Aorta (tissue), 5 donors: ENCODE measurements at places on chromosomes 1 and 21. TPM values are rescaled to one million over a fixed set of nuclear protein-coding genes. Genes with fewer than 3 reads are reported as not detected.
A peak's percentile ranks its signal among the peaks of the same experiment; 100 is the strongest.

DNA sequence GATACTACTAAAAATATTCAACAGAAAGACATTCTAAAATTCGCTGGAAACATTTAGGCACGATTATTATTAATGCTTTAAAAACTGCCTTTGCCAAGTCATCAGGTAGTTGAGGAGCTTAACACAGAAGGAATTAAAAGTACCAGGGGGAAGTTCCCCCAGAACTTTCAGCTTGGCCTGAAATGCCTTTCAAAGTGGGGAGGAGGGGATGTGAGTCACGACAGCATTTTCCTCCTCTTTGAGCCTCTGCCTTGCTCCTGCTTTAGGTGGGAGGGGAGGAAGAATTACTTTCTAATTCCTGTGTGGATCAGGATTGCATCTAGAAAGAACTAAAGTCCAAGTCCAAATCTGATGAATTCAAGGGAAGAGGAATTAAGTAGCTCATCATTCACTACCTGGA is 183.7 kb downstream of the CLIC6 start:
- no peak for DNase-seq

- peak; percentile 66 for DNase-seq
These were observed 5.7 kb upstream of the FTCD start for GRCh38 chr21:46160907-46161632.

TESK2 gene
- 8.1 TPM for total RNA-seq

TCHHL1 gene
- not detected for total RNA-seq

GRCh38 chr1:220595179-220595578 is 67.2 kb downstream of the MARK1 start:
- no peak for DNase-seq

- DNase-seq: no peak
These were observed 33.6 kb upstream of the PDE9A start for GRCh38 chr21:42619841-42620240.

DNA sequence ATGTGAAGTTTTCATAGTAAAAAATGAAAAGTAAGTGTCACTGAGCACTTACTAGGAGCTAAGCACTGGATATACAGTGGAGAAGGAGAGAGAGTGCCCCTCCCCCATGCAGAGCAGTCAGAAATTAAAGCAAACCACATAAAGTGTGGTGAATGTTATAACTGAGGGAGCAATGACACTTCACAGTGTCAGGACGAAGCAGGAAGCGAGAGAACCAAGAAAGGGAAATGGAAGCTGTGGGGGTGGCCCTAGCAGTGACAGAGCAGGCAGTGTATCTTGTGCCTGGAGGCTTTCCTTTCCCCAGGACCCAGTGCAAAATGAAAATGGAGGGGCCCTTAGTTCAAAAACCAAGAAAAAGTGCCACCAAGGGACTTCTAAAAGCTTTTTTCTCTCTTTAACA is 21.5 kb upstream of the RCAN3 start:
- DNase-seq: no peak

KCNE1 gene
- total RNA-seq: 7.2 TPM

DNA sequence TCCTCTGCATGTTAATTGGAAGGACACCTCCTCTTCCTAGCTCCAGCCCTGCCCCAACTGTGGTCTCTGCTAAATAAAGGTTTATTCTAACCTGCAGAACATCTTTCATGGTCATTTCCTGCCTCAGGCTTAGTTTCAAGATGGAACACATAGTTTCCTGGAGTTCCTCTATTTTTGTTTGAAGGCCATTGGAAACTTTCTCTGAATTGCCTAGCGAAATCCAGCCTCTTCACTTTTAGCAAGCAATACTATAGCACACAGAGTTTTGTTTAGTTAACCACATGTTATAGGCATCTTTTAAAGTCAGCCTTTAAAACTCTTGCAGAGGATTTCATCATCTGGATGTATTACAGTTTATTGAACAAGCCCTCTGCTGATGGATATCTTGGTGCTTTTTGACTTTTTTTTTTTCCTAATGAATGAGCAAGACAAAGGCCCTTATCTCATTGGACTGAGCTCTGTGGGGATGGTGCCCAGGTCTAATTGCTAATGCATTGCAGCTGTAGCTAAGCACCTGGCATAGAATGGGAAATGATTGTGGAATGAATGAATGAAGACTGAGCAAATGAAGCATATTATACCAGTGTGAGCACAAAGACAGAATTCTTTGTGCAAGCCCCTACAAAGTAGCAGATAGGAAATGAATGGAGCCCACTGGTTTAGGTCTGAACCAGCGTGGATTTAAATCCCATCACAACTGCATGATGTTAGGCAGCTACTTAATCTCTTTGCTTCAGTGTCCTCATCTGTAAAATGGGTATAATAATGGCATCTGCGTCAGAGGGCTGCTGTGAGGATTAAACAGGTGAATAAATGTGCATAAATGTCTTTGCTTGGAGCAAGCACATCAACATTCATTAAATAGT is 641 bp upstream of the CFAP107 start:
- DNase-seq: no peak

DNA sequence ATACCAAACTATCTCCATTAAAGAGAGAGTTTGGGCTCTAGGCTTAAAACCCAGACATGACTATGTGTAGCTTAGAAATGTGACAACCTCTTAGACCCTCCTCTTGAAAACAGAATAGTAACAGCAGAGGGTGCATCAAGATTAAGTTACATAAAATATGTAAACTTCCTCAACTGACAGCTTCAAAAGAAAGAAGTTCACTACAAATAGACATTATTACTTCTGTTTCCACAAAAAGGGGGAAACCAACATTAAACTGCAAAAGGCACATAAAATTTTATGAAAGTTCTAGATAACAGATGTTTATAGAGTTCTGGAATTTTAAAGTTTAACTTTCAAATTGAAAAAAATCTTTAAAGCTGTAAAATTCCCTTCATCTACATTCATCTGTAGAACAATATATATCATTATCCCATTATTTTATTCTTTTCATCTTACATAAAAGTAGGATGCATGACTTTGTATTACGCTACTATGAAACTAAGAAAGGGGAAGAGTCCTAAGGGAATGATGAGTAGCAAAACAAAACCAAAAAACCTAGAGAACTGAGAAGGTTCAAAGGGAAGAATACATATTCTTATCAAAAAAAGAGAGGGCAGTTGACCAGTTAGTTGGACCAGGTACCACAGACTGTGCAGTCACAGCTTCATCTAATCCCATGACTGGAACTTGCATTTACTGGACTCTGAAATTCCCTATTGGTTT is 177.0 kb downstream of the SIPA1L2 start:
- DNase-seq: no peak

DNA sequence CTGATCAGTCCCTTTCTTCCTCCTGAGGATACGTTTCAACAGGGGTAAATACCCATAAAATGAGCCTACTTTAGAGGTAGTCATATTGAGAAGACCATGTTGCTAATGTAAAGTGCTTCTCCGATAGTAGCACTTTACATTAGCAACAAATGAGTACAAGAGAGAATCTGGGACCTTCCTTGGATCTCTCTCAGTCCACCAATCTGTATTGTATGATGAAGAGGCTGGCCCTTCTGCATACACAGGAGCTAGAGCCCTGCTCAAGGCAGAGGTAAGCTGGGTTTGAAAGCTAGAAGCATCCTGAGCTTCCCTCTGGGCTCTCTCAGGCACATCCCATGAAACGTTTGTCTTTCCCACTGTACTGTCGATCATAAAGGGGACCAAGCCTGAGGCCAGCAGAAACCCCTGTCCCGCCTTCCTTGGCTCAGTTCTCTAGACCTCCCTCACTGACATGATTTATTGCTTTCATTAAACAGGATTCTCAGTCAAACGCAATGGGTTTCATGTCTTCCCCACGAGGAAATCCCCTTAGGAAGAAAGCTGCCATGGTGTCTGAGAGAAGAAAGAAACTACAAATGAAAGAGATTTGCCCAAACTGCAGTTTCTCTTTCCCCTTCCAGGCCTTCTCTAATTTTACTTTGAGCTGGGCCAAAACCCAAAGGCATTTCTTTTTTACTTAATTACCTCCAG is 62.8 kb upstream of the BCAR3 start:
- no peak for DNase-seq

OR2T6 gene
- total RNA-seq: not detected
